ENCODE measurements at places on chromosomes 12 and 14.

DNA sequence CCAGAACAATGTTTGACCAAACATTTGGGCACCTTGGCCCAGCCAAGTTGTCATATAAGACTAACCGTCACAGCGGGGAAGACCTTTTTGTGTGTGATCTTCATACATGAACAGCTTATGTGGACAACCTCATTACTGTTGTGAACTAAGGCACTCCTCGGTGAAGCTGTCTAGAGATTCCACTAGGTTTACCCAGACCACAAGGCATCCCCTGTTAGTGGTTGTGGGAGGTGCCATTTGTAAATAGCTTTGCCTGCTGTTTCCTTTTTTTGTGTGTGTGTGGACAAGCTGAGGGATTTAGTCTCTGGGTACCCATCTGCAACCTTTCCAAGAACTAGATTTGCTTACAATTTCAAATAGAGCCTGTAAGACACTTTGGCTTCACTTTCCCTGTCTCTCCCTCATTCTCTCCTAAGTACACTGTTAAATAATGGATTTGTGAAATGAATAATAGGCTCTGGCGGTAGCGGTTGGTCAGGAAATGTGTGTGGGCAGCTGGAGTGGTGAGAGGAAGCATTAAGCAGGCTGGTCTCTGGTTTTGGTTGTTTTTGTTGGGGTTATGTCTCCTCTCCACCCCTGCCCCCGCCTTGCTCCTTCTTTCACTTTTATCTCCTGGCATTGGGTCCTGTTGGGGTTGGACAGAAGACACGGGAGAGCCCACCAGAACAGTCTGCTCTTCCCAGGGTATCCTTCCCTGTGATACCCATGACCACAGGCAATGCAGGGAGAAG is 727.6 kb downstream of the VRK1 start:
- no peaks in the 10 kb centered on the region for H3K36me3 ChIP-seq
- no peak overlapping the region for H3K27ac ChIP-seq
- DNase-seq: no peak
- H3K4me3 ChIP-seq: no peak overlapping the region
- no peaks in the 10 kb centered on the region for H3K4me1 ChIP-seq
- no peaks in the 10 kb centered on the region for H3K27me3 ChIP-seq

- no peaks in the 10 kb centered on the region for H3K4me1 ChIP-seq
- H3K36me3 ChIP-seq: no peaks in the 10 kb centered on the region
- H3K27ac ChIP-seq: no peak overlapping the region
Observed at GRCh38 chr12:107480836-107481608, 204.6 kb upstream of the PWP1 start.

- H3K27ac ChIP-seq: no peak overlapping the region
- peaks cover 94% of the 10 kb centered on the region for H3K36me3 ChIP-seq
- DNase-seq: no peak
- H3K27me3 ChIP-seq: no peaks in the 10 kb centered on the region
Observed at GRCh38 chr12:124402248-124403066, 107.6 kb downstream of the RFLNA start.

- H3K4me3 ChIP-seq: no peak overlapping the region
- no peaks in the 10 kb centered on the region for H3K27me3 ChIP-seq
- no peak overlapping the region for H3K27ac ChIP-seq
- peaks cover 97% of the 10 kb centered on the region for H3K36me3 ChIP-seq
Observed at GRCh38 chr14:68879841-68880575, 87.1 kb upstream of the ZFP36L1 start.

GRCh38 chr14:39431416-39432178 is 636 bp downstream of the FBXO33 start:
- H3K27ac ChIP-seq: peak overlapping the region; percentile 100
- peaks cover 8% of the 10 kb centered on the region for H3K36me3 ChIP-seq
- peak overlapping the region; percentile 96 for H3K4me3 ChIP-seq
- peaks cover 14% of the 10 kb centered on the region for H3K4me1 ChIP-seq
- H3K27me3 ChIP-seq: no peaks in the 10 kb centered on the region
- DNase-seq: peak; percentile 43

DNA sequence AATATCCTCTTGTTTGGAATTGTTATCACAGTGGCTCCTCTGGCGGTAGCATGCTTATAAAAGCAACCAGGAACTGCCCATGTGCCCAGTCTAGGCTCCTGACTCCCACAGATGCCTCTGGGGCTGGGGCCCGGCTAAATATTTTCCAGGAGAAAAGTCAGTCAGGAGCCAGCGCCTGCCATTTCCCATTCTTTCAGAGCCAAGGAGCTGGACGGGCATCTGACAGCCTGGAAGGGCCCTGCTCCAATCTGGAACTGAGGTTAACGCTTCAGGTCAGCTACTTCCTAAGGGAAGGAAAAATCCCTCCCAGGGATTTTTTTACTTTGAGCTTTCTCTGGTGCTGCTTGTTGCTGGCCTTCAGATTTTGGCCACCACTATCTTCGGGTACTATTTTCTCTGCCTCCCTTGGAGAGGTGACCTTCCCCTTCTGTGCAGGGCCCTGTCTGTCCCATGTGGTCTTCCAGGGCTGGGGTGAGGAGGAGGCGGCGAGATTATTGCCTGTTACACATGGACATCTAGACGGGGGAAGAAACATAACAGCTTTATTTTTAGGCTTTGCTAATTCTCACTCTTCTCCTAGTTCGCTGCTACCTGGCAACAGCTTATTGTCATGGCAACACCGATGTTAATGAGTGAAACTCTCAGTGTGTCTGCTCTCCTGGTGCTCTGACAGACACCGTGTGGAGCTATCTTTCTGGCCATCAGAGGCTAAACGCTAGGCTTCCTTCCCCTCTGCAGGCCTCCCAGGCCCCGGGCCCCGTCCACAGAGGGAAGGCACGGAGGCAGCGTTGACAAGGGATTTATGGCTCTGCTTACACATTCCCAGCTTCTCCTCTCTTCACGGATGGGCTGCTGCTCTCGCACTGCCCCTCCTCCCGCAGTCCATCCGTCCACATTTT is 160.4 kb downstream of the CACNA1C start:
- no peak overlapping the region for H3K4me3 ChIP-seq
- DNase-seq: no peak
- peaks cover 23% of the 10 kb centered on the region for H3K4me1 ChIP-seq
- H3K27ac ChIP-seq: no peak overlapping the region

DNA sequence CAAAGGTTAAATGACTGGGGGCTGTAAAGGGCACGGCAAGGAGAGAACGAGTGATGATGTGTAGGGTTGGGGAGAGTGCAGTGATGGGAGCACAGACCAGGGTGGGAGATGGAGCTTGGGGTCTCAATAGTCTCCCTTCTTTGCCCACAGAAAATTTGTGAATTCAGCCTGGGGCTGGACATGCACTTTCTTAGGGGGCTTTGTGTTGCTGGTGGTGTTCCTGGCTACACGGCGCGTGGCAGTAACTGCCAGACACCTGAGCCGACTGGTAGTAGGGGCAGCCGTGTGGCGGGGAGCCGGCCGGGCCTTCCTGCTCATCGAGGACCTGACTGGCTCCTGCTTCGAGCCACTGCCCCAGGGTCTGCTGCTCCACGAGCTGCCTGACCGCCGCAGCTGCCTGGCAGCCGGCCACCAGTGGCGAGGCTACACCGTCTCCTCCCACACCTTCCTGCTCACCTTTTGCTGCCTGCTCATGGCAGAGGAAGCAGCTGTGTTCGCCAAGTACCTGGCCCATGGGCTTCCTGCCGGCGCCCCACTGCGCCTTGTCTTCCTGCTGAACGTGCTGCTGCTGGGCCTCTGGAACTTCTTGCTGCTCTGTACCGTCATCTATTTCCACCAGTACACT is 1.7 kb downstream of the FITM1 start:
- peaks cover 12% of the 10 kb centered on the region for H3K36me3 ChIP-seq
- H3K27ac ChIP-seq: no peak overlapping the region
- peaks cover 13% of the 10 kb centered on the region for H3K4me1 ChIP-seq
- no peak overlapping the region for H3K4me3 ChIP-seq
- no peak for DNase-seq

DNA sequence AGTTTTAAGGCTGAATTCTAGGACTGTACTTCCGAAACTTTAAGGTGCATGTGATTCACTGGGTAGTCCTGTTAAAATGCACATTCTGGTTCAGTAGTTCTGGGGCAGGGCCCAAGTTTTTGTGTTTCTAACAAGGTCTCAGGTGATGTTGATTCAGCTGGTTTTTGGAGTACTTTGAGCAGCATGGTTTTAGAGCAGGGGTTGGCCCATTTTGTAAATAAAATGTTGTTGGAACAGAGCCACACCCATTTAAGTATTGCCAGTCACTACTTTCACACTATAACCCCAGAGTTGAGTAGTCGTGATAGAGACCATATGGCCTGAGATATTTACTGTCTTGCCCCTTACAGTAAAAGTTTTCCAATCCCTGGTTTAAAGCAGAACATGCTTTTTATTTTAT is 111.3 kb downstream of the SYNE2 start:
- no peak overlapping the region for H3K4me3 ChIP-seq
- H3K36me3 ChIP-seq: peaks cover 3% of the 10 kb centered on the region
- no peaks in the 10 kb centered on the region for H3K27me3 ChIP-seq
- no peak for DNase-seq
- H3K27ac ChIP-seq: no peak overlapping the region

- no peak for DNase-seq
- H3K4me3 ChIP-seq: no peak overlapping the region
- no peaks in the 10 kb centered on the region for H3K4me1 ChIP-seq
- peaks cover 19% of the 10 kb centered on the region for H3K36me3 ChIP-seq
- H3K27me3 ChIP-seq: no peaks in the 10 kb centered on the region
- H3K27ac ChIP-seq: no peak overlapping the region
Observed at GRCh38 chr14:73014105-73014504, 12.8 kb downstream of the ZFYVE1 start.

DNA sequence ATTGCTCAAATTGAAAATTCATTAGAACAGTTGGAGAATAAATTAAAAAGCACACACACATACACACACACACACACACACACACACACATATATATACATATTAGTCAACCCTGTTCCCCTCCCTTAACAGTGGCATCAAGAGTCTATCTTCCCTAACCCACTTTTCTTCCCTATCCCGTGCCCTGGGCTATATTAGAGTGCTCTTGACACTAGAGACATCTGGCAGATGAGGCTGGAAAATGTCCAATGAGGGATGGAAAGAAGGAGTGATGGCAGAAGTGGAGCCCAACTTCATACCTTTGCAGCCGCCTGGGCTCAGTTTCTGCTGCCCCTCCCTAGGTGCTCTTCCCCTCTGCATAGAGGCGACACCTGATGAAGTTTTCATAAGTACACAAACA is 172.4 kb upstream of the NUDT4 start:
- H3K27ac ChIP-seq: no peak overlapping the region
- H3K4me1 ChIP-seq: peaks cover 11% of the 10 kb centered on the region
- no peak overlapping the region for H3K4me3 ChIP-seq
- no peaks in the 10 kb centered on the region for H3K27me3 ChIP-seq
- H3K36me3 ChIP-seq: no peaks in the 10 kb centered on the region

DNA sequence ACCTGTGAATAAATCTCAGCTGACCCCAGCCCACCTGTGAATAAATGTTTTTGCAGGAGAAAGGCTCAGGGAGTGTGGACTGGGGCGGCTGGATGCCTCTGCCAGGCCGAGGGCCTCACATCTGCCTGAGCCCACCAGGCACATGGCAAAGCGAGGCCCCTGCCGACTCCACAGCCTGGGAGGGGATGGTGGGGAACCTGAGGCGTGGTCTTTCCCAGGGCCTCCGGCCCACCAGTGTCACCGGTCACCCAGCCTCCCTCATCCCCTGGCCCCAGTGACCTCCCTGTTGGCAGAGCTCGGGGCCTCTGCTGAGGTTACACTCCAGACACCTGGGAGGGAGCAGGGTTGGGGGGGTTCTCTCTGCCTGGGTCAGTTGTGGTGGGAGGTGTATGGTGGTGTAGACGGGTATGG is 8.2 kb downstream of the NOC4L start:
- H3K27me3 ChIP-seq: no peaks in the 10 kb centered on the region
- no peak overlapping the region for H3K4me3 ChIP-seq
- H3K27ac ChIP-seq: no peak overlapping the region

GRCh38 chr12:108616941-108617858 is 16.5 kb downstream of the SELPLG start:
- H3K27ac ChIP-seq: peak overlapping the region; percentile 0
- H3K36me3 ChIP-seq: no peaks in the 10 kb centered on the region
- H3K27me3 ChIP-seq: no peaks in the 10 kb centered on the region
- H3K4me3 ChIP-seq: no peak overlapping the region
- H3K4me1 ChIP-seq: peaks cover 37% of the 10 kb centered on the region

- no peaks in the 10 kb centered on the region for H3K36me3 ChIP-seq
- H3K4me1 ChIP-seq: peaks cover 53% of the 10 kb centered on the region
- no peak overlapping the region for H3K4me3 ChIP-seq
- peak; percentile 72 for DNase-seq
Observed at GRCh38 chr12:124592481-124593160, 25.2 kb upstream of the NCOR2 start.

DNA sequence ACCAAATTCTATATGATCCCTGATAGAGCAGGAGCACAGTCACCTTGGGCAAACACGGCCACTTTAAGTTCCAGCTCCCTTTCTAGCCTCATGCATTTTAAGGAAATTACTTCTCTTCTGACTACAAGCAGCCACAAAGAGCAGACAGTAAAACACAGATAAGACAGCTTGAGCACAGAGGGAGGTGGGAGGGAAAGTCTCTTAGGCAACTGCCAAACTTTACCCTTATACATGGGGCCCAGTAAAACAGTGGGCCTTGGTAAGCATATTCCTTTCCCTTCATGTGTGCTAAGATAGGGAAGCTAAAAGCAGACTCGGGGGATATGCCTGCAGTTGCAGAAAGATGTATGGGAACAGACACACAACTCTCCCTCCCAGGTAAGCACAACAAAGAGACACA is 235.9 kb downstream of the CPNE8 start:
- no peaks in the 10 kb centered on the region for H3K4me1 ChIP-seq
- H3K4me3 ChIP-seq: no peak overlapping the region
- no peak overlapping the region for H3K27ac ChIP-seq
- H3K27me3 ChIP-seq: no peaks in the 10 kb centered on the region

DNA sequence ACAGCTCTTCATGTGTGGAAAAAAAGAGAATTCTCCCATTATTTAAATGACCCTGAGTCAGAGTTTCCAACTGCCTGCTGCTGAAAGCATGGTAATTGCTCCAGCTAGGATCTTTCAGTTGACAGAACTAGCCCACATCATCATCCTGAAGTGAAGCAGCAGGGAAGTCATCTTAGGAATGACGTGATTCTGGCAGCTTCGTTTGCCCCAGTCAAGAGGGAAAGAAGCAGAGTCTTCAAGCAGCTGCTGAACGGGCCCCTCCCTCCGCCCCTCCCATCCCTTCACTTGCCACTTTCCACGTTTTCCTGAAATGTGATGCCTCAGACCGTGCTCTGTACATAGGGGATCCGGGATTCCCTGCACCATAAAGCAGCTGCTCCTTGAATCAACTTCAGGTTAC is 455.0 kb upstream of the TMEM132C start:
- H3K27ac ChIP-seq: peak overlapping the region; percentile 28
- no peak for DNase-seq
- H3K27me3 ChIP-seq: no peaks in the 10 kb centered on the region
- H3K36me3 ChIP-seq: no peaks in the 10 kb centered on the region

- no peaks in the 10 kb centered on the region for H3K27me3 ChIP-seq
- H3K36me3 ChIP-seq: no peaks in the 10 kb centered on the region
- H3K4me3 ChIP-seq: no peak overlapping the region
- peak overlapping the region; percentile 62 for H3K27ac ChIP-seq
Observed at GRCh38 chr12:7994731-7995205, 37.7 kb upstream of the FOXJ2 start.

Measured in SJSA1 (cell line).